AG08395 (cell line): ENCODE measurements at places on chromosomes 5 and 9.

GRCh38 chr5:135398160-135398854 lies 724 bp downstream of the MACROH2A1 start:
- no peak for DNase-seq

- DNase-seq: no peak
Observed at GRCh38 chr5:32445831-32446614, 1.5 kb upstream of the ZFR start.

DNA sequence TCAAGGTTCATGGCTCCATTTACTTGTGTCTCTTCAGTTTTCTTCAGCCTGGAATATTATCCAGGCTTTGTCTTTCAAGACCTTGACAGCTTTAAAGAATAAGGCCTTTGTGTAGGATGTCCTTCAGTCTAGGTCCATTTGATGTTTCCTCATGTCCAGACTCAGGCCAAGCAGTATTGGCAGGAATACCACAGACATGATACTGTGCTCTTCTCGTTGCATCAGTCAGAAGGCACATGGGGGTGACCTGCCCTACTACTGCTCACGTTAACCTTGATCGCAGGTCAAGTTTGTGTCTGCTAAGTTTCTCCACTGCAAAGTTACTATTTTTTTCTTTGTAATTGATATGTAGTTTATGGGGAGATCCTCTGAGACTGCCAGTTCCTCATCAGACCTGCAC lies 88.2 kb downstream of the ERCC6L2 start:
- no peak for DNase-seq

GRCh38 chr9:76453785-76454184 lies 5.2 kb upstream of the GCNT1 start:
- peak; percentile 32 for DNase-seq
